Kasumi-1 (cell line): ENCODE measurements at places on chromosomes 5 and 9.

DNA sequence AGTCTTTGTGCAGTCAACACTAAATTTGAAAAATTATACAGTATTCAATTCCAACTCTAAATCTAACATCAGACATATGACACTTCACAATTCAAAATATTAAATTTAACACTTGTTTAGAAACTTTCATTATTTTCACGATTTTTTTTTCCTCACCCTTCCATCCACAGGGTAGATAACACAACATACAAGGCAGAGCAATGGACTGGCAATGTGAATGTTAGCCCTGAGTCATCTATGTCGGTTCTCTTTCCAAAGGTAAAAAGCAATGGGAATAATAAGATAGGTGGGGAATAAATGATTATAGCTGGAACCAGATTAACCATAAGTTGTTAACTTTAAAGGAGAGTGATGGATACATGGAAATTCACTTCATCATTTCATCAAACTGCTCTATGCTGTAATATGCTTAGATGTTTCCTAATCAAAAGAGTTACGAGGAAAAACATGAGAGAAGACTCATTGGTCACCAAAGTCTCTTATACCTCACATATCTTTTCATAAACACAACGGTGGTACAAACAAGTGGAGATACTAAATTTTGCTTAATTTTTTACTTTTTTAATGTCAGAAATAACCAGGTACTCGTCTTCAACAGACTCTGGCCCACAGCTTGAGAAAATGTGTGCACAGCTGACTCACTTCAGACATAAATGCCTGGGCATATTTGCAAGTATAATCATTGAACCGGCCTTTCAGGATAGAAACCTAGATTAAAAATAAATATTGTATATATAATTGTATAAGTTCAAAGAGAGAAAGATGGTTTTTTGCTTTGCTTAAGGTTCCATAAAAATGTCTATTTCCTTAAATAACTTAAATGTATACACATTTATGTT, 23.0 kb downstream of the RFX3 start:
- no peak for DNase-seq

- no peak for DNase-seq
Measured at GRCh38 chr5:57184322-57184721, 10.5 kb downstream of the GPBP1 start.

GRCh38 chr9:37144762-37145161, 24.4 kb downstream of the ZCCHC7 start:
- no peak for DNase-seq

GRCh38 chr9:35611230-35611797, 6.3 kb downstream of the TESK1 start:
- DNase-seq, result peak; percentile 57

- no peak for DNase-seq
Measured at GRCh38 chr9:99998266-99998665, 91.8 kb downstream of the STX17 start.
